Eye (tissue), 1 donor: ENCODE measurements at places on chromosomes 1 and 21.

DNA sequence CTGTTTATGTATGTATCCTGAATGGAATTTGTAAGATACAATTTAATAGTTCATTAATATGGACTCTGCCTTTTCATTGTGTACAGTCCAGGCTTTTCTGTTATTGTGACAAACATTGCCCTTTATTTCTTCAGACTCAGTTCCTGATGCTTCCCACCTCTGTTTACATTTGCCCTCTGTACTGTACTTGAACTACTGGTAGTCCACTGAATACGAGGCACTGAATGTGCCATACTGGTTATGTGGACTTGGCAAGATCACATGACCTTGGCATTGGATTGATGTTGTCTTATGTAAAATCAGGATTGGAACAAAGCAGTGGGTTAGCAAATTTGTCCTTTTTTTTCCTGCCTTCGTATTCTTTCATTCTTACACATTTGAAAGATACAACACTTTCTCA, 27.8 kb downstream of the RALGPS2 start:
- no peak for DNase-seq

DNA sequence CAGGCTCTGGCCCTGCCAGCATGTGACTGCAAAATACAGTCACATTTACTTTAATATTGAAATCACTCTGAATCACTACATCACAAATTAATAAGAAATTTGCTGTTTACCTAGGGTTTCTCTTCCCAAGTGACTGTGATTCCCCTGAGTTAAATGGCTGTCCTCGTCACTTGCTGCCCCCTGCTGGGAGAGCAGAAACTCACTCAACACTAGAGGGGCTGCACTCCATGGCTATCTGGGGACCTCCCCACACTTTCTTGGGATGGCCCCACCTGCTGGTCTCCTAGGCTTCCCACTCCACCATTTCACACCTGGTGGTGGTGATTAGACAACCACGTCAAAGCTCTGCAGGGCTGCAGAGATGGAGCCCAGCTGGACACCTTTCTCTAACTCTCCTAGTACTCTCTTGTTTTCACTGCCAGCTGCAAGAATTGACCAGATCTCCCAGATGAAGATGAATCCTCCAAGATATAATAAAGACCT, 63.4 kb downstream of the CD2 start:
- no peak for DNase-seq

GRCh38 chr1:80892539-80892938, 908.2 kb upstream of the ADGRL2 start:
- DNase-seq: no peak

GRCh38 chr1:93504247-93505033, 56.5 kb downstream of the FNBP1L start:
- DNase-seq: no peak

- DNase-seq: peak; percentile 52
Measured at GRCh38 chr21:44710756-44711326, 531 bp downstream of the TSPEAR start.
